ENCODE measurements at places on chromosomes 7 and 10.

DNA sequence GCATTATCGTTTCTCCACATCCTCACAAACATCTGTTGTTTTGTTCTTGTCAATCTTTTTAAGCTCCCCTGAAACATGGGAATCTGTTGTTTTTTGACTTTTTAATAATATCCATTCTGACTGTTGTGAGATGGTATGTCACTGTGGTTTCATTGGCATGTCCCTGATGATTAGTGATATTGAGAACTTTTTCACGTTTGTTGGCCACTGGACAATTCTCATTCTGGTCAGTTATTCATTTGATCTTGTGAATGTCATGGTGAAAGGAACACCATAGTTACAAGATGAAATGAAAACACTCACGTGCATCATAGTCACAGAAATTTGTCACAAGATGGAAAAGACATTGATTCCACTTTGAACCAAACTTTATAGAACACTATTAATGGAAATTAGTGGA is 20.5 kb upstream of the SGCE start:
- DNase-seq = no peak

DNA sequence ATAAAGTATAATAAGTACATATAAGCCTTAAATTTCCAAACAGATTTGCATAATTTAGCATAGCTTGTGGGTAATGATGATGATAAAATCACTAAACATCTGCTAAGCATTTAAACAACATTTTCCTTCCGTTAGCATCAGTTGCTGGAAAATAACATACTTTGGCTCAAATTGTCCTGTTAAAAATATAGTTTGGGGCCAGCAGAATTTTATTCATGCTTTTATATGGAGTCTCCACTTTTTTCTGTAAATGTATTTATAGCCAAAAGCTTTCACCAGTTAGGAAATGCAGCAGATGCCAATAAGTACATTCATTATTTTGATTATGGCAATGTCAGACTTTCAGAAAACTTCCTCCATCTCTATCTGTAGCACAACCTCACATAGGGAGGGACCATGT is 107.2 kb downstream of the CNTNAP2 start:
- no peak for DNase-seq

DNA sequence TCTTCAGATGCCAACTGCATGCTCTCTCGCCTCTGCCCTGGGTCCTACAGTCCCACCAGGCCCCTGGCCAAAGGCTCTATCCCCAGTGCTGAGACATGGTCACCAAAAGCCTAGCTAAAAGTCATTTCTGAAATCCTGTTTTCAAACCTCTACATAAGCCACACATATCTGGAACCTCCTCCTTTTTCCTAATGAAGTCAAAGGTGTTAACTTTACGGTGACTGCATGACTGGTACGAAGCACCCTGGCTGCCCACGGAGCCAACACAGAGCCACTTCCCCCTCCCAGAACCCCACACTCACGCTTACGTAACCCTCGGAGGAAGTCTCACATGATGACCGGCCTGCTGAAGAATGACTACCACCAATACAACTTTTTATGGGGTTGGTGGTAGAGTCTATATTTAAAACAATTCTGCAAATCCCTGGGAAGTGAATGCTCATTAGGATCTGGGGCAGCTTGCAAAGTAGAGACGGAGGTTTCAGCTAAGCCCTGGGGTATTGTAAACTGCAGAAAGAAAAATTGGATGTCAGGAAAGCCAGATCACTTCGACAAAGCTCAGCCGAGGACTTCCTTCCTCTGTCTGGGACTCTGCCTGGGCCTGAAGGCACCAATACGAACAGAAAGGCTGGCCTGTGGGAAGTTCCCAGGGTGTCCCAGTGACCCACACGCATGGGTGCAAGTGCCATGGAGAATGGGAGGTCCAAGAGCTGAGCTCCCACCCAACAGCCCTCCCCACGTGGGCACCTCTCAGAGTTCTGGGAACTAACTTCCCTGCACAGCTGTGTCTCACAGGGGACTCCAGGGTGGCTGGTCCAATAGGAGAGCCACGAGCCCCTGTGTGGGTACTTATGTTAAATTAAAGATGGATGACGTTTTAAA is 50.7 kb downstream of the PDGFA start:
- no peak for DNase-seq

GRCh38 chr10:42482411-42482810 is 156.0 kb downstream of the ZNF33B start:
- no peak for DNase-seq

DNA sequence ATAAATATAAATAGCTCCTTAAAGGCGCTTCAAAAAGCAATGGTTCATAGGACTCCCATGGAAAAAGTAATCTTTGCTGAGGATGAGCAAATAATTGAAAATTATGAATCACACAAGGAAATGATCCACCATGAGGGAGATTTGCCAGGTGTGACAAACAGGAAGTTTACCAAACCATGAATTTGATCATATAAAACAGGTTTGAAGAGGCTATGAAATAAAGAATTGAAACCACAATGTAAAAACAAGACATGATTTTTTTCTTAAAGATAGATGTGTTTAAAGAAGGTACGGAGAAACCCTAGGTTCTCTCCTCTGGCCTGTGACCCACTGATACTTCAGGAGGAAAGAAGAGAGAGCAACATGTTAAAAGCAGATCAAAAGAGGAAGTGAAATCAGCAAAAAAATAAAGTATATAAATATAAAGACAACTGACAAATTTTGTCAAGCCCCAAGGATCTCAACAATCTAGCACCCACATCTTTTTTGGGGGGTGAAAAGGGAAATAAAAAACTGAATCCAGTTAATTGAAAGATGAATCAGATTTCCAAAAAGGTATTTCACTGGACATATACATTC is 111.3 kb upstream of the ASAH2 start:
- DNase-seq = no peak

DNA sequence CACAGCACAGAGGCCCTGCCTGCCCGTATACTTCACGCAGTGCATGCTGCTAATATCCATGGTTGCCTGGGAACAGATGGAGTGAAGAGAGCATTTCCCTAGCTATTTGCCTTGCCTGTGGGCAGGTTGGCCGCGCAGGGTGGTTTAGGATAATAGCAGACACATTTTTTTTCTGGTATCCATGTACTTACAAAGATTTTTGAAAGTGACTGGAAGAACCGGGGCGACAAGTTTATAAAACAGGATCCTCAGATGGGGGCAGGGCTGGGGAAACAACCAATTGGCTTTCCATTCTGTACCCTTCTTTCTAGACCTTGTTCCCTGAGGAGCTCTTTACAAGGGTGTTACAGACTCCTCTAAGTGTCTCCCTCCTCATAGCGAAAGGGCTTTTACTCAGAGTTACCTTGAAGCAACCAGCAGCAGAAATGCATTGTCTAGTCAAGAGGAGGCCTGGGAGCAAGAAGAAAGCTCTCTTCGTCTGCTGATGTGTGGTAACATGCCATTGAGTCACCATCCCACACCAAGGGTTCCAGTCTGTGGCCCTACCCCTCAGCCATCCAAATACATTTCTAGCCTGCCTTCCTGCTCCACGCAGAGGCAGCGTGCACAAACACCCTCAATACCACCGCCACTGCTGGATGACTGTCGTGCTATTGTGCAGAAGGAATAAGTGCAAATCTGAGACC is 31.5 kb downstream of the MTURN start:
- no peak for DNase-seq

GRCh38 chr10:92350411-92350810 is 59.4 kb downstream of the MARCHF5 start:
- DNase-seq = no peak

GRCh38 chr10:99372546-99373271 is 43.6 kb downstream of the CNNM1 start:
- DNase-seq = no peak

DNA sequence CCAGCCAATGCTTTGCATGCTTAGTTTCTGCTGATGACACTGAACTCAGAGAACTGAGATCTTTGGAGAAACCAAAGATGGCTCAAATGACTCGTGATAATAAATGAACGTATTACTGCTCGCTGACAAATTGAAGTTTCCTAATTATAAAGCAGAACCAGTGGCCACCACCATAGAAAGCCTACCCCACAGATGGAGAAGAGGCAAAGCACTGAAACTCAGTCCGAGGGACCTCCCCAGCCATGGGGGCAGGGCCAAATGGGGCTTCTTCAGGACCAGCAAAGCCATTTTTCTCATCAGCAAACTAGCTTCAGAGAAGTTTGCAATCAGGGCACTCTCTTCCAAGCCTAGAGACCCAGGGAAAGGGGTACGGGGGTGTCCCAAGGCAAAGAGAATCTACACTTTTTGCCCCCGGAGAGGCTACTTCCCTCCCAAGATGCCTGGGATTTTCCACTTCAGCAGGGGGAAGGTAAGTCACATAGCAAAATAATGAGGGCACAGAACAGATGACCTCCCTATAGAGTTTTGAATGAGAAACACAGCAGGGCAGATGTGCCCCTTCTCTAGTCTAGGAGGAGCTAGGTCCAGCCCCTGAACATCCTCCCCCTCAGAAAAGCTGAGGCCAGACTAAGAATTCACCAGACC is 4.3 kb upstream of the IL6 start:
- DNase-seq = no peak

DNA sequence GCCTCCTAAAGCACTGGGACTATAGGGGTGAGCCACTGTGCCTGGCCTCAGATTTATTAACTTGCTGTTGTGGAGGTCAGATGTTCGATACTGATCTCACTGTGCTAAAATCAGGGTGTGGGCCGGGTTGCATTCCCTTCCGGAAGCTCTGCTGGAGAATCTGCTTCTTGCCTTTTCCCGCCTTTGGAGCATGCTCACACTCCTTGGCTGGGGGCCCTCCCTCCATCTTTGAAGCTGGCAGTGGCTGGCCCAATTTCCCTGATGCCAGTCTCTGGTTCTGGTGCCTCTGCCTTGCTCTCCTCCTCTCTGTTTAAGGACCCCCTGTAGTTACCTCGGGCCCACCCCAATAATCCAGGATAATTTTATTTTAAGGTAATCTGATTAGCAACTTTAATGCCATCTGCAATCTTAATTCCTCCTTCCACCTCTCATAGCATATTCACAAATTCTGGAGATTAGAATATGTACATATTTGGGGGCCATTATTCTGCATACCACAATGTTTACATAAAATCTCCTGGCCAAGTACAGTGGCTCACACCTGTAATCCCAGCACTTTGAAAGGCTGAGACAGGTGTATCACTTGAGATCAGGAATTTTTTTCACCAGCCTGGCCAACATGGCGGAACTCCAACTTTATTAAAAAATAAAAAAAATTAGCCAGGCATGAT is 7.9 kb upstream of the PITRM1 start:
- no peak for DNase-seq

DNA sequence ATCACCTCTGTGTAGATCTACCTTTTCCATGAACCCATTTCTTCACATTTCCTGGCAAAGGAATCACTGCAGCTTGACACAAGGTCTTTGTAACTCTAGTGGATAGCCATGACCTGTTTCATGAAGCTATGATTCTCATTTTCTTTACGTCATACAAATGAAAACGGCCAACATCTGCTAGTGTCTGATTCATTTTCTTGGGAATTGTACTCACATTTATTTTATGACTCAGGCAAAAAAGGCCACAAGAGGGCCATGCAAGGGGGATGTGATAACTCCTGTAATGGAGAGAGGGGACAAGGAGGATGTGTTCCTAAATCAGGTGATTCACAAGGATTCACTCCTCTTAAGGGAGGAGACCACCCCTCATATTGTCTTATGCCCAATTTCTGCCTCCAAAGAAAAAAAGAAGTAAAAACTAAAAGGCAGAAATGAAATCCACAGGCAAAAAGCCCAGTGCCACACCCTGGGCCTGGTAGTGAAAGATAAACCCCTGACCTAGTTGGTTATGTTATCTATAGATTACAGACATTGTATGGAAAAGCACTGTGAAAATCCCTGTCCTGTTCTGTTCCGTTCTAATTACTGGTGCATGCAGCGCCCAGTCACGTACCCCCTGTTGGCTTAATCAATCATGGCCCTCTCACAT is 249.9 kb downstream of the IPMK start:
- no peak for DNase-seq

DNA sequence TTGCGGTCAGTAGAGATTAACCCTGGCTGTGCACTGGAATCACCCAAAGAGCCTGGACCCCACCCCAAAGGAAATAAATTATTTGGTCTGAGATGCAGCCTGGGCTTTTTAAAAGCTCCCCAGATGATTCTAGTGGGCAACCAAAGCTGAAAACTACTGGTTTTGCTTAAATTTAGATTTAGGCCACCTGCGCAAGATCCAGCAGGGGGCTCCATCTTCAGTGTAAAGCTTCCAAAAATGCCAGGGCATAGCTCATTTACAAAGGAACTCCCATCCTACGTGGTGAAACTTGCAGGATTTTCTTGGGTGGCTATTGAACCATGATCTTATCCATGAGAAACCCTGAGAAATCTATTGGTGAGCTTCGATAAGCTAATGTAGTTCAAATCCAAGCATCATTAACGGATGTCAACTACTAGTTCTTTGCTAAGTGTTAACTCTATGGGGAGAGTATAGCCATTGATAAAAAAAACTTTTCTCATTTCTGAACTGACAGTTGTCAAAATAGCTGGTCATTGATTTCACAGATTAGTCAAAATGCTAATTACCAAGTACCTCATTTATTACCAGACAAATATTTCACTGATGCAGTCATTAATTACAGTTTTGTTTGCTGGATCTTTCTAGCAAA is 315.3 kb downstream of the LHFPL3 start:
- DNase-seq = peak; percentile 49

GRCh38 chr7:148391591-148391990 is 199.0 kb upstream of the C7orf33 start:
- DNase-seq = no peak

DNA sequence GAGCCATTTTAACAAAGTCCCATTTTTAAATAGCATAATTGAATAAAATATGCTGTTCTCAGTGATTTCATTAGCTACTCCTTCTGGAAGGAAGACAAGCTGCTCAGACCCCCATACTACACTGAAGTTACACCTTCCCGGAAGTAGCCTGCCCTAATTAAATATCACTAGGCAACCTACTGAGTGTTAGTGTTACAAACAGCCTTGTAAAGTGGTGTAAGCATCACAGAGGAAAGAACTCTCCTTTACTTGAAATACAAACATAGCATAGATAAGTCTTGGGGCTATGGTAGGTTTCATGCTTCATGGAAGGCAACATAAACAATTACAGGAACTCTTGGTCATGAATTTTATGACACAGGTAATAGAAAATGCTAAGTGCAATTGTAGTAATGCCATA is 43.4 kb upstream of the PTN start:
- DNase-seq = no peak

DNA sequence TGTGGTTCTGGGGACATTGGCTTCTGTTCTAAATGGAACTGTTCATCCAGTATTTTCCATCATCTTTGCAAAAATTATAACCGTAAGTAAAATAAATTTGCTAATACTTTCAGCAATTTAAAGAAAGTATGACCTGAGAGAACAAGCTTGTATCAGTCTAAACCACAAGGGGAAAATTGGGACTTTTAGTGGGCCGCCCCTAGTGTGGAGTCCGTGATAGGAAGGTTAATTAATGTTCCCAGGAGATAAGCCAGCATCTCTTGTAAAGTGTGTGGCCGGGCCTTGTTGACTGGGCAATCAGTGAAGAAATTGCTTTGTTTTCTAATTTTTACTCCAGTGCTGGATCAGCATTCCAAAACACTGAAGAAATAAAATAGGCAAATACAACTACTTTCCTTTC is 83.0 kb downstream of the ABCB5 start:
- DNase-seq = no peak

- DNase-seq = no peak
Measured at GRCh38 chr10:26776258-26776657, 78.8 kb downstream of the PDSS1 start.

GRCh38 chr10:97676770-97677581 is 10.1 kb downstream of the AVPI1 start:
- DNase-seq = peak; percentile 82

- DNase-seq = no peak
Measured at GRCh38 chr7:31815796-31816195, 128.8 kb downstream of the PPP1R17 start.

- no peak for DNase-seq
Measured at GRCh38 chr7:17123020-17123419, 175.4 kb upstream of the AHR start.

GRCh38 chr7:34219153-34219718 is 313.9 kb downstream of the BMPER start:
- DNase-seq = no peak

Measured in SK-N-SH (cell line).